ENCODE measurements at places on chromosomes 6 and 20.

GRCh38 chr6:104688283-104688969, 171.3 kb downstream of the HACE1 start:
- DNase-seq, result no peak

DNA sequence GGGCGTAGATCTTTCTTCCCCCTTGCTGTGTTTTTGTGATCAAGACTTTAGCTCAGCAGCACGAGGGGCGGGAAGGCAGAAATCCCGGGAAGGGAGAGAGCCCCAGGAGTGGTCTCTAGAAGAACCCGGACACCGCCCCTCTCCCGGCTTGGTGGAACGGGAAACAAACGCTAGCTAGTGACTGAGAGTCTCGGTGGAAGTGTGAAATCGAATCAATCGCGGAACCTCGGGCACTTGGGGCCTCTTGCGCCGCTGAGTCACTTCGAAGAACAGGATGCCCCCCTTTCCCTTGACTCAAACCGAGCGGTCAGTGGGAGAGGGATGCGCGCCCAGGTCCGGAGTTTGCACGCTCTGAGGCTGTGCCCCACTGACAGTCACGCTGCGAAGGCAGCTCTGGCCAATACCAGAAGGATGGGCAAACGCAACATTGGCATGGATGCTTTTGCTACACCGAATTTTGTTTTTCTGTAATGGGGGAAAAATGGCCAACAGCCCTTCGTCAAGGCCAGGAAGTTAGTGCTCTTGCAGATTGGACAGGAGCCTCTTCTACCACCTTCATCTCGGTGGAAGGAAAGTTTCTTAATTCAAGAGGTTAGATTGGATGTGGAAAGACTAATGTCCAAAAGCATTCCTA, 1.6 kb upstream of the OLIG3 start:
- DNase-seq, result no peak

DNA sequence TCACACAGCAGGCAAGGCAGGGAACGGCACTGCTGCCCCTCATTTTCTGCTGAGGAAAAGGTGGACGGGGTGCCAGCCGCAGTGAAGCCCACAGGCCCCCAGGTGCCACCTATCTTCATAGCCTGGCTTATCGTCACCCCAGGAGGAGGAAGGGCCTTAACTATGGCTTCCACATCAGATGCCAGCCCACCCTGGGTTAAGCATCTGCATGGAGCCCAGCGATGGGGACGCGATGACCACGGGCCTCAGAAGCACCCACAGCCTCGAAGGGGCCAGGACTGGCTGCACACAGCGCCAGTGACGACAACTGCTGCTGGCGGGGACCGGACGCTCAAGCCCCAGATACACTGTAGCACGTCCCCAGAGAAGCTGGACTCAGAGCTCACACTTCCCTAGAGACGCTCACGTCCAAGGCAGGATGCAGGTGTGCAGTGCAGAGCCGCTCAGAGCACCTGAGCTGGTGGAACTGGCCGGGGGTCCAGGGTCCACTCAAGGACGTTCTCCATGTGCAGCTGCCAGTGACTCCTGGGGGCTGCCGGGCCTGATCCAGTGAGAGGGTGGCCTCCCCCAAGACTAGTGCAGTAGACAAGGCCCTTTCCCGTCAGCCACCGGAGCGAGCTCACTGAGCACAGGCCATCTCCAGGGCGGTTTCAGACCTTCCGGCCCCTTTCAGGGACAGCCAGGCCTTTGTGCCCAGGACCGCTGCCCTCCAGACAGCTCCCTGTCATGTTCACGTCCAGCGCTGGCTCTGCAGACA, 83.0 kb downstream of the YTHDF1 start:
- no peak for DNase-seq

GRCh38 chr20:53098621-53099020, 126.5 kb downstream of the TSHZ2 start:
- no peak for DNase-seq

GRCh38 chr6:170050591-170051041, 240.3 kb downstream of the DLL1 start:
- no peak for DNase-seq

DNA sequence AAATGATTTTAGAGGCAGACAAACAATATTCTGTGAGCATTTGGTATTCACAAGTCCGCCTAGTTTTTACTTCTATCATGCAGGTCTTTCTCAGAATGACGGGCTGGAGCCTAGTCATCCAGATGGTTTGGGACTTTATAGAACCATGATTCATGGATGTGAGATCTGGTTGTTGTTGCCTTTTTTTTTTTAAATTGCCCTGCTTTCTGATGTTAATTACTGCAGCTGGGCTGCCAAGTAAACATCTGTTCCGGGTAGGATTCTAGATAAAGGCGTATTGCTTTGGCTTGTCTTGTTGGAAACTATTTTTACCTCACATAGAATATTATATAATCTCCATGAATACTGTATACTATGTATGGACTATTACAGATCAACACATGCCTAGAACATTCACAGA, 58.1 kb downstream of the RNF217 start:
- DNase-seq, result no peak

DNA sequence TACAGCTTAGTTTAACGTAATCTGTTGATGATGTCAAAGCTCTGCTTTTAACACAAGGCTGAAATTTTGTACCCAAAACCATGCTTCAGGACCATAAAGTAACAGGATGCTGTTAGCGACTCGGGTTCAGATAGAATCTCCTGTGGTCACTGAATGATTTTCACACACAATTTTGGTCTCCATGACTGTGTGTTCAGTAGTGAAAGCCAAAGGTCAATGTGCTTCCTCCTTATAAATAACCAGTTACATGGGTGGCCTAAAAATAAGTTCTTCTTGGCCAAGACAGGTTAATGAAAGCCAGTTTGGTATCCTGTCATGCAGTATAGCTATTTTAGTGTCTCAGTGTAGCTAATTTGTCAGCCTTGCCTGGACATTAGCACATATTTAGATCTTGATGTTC, 19.1 kb upstream of the LOC128125822 start:
- DNase-seq, result no peak

DNA sequence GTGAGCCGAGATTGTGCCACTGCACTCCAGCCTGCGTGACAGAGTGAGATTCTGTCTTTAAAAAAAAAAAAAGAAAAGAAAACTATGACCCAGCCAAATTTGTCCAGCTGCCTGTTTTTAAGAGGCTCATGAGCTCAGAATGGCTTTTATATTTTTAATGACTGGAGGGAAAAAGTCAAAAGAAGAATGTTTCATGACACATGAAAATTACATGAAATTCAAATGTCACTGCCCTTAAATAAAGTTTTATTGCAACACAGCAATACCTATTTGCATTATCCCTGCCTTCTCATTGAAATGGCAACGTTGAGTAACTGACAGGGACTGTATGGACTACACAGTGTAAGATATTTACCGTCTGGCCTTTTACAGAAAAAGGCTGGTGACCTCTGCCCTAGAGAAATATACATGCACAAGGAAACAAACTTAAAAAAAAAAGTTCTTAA, 11.4 kb downstream of the SENP6 start:
- DNase-seq, result no peak

- no peak for DNase-seq
These were observed 41.9 kb downstream of the SYCP2 start for GRCh38 chr20:59891581-59891980.

DNA sequence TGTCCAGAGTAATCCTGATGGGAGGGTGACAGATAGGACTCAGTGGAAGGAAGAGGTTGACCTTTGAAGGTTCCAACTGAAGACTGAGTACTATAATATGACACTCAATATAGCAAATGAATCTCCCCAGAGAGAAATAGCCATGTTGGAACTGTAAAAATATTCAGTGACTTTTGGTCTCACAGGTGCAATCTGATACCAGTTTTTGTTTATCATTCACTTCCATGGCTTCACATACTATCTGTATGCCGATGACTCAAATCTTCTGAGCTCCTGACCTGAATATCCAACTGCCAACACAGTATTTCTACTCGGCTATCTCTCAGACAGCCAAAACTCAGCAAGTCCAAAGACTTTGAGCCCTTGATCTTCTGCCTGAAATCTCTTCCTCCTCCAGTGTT, 21.8 kb upstream of the PKHD1 start:
- no peak for DNase-seq

GRCh38 chr6:68343901-68344300, 291.2 kb upstream of the ADGRB3 start:
- DNase-seq, result no peak

- DNase-seq, result no peak
These were observed 184.1 kb downstream of the SLC24A3 start for GRCh38 chr20:19396460-19397081.

DNA sequence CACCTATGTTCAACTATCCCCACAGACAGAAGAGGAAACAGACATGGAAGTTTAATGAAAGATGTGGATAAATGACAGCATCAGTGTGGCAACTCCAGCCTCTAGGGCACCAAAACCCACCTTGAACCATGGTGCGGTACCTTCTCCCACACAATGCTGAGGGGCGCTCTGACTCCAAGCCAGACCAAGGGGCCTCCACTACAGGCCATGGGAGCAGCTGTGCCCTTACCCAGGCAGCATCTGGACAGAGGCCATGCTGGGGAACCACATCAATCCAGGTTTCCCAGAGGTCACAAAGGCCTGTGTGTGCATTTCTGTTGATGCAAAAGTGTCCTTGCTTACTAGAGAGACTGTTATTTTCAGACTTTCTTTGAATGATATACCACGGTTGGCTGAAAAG, 4.1 kb downstream of the PRR18 start:
- DNase-seq, result no peak
